CD4-positive, alpha-beta memory T cell (primary cell): ENCODE measurements at places on chromosomes 1 and 21. TPM values are rescaled to one million over a fixed set of nuclear protein-coding genes. Genes with fewer than 3 reads are reported as not detected.

GRCh38 chr1:101262630-101263348 lies 26.0 kb downstream of the S1PR1 start:
- peak; percentile 65 for DNase-seq

GRCh38 chr1:65048335-65048734 lies 82.0 kb upstream of the JAK1 start:
- DNase-seq: no peak

OR2L2 gene
- polyA plus RNA-seq: not detected

GRCh38 chr1:34794001-34794789 lies 1.4 kb downstream of the GJA4 start:
- DNase-seq: no peak

DNA sequence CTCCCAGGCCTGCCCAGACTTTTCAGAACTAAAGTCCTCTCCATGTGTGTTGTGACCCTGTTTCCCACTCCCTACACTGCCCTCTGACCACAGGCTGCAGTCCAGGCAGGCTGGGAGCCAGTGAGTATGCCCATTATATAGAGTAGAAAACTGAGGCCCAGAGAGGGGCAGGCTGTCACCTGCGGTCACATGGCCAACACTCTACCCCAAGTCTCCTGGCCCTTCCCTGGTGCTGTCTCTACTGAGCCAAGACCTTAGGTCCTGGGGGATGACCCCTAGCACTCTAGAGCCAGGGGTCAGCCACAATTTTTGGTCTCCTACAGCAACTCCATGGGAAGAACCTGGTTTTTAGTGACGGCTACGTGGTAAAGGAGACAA lies 30.8 kb downstream of the RPS6KA1 start:
- DNase-seq: no peak

TMEM82 gene
- not detected for polyA plus RNA-seq

ADAMTSL4 gene
- polyA plus RNA-seq: not detected

GRCh38 chr1:168555508-168556046 lies 11.8 kb upstream of the XCL2 start:
- DNase-seq: no peak

INPP5B gene
- polyA plus RNA-seq: 8.9 TPM

RYR2 gene
- polyA plus RNA-seq: not detected

TOMM40L gene
- polyA plus RNA-seq: 2.9 TPM

GRCh38 chr1:1273209-1273511 lies 494 bp downstream of the UBE2J2 start:
- no peak for DNase-seq

- peak; percentile 61 for DNase-seq
Measured at GRCh38 chr1:39901714-39902459, at the start of gene MYCL. Gene MYCL, minus strand, starts transcription at chr1:39901917. Its CDS starts 483 bp downstream, at chr1:39901434.

DNA sequence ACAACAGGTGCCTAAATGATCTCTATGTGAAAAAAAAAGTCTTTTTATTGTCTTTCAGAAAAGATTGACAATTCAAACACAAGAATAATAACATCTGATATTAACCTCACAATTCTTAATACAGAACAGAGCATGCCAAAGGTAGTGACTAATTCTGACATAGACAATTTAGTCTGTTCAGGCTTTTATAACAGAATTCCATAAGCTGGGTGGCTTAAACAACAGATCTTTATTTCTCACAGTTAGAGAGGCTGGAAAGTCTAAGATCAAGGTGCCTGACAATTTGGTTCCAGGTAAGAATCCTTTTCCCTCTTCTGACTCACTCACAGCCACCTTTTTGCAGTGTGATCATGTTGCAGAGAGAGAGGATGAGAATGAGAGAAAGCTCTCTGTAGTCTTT lies 27.0 kb downstream of the DPYD start:
- DNase-seq: no peak

GRCh38 chr1:248857201-248857600 lies 1.7 kb downstream of the ZNF692 start:
- no peak for DNase-seq

- DNase-seq: no peak
Measured at GRCh38 chr1:15283526-15283925, 36.5 kb downstream of the FHAD1 start.

DNA sequence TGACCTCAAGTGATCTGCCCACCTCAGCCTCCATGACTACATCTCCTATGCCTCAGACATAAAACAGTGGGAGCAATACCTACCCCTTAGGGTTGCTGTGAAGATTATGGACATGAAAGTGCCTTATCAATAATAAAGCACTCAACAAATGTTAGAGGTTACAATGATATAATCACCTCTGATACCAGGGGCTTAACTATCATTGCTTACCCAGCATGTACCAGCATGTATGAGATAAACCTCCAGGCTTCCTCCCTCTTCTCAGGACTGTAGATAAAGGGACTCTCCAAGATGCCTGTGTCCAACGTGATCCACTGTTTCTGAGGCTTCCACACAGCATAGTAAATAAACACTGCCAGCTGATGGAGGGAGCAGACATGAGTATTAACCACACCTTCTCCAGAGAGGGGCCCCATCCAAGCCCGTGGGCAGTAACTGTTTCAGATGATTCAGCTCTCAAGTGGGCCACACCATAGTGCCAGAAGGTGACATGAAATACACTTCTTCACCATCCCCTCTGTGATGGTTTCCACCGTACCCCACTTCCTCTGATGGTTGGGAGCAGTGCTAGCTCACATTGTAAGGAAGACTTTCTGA lies 26.2 kb downstream of the RHBDL2 start:
- no peak for DNase-seq

DNA sequence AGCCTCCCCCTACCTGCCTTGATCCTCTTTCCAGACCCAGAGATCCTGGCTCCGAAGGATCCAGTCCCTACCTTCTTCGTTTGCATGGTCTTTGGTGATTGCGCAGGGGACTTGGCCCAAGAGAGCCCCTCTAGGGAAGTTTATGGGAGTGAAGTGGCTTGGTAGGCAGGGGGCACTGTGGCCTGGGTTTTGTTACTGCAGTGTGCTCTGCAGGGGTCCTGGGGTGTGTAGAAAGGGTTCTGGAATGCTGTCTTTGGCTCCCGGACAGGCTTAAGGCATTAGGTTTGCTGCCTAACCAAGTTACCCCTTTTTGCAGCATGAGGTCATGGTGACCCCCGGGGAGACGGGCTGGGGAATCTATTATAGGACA lies 3.8 kb downstream of the ATP8B2 start:
- DNase-seq: no peak
